NCI-H2081 treated with DMSO at 0.1 percent for 48 hours (cell line): ENCODE measurements at places on chromosomes 3 and 15.

DNA sequence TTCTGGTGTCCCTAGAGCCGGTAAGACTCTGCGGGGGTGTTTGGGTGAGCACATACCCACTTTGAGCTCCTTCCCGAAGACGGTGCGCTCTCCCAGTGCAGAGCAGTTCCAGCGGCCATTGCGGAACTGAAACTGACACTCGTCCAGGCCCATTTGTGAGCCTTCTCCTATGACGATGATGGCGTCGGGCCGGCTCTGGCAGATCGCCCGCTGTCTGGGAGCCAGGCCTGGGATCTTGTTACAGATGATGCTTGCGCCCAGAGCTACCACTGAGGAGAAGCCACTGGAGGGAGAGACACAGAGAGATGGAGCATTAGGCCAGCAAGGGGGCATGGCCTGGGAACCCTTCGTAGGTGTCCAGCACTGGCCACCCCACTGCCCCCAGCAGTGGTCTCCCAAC is 5.0 kb downstream of the WNT7A start:
- DNase-seq: no peak

DNA sequence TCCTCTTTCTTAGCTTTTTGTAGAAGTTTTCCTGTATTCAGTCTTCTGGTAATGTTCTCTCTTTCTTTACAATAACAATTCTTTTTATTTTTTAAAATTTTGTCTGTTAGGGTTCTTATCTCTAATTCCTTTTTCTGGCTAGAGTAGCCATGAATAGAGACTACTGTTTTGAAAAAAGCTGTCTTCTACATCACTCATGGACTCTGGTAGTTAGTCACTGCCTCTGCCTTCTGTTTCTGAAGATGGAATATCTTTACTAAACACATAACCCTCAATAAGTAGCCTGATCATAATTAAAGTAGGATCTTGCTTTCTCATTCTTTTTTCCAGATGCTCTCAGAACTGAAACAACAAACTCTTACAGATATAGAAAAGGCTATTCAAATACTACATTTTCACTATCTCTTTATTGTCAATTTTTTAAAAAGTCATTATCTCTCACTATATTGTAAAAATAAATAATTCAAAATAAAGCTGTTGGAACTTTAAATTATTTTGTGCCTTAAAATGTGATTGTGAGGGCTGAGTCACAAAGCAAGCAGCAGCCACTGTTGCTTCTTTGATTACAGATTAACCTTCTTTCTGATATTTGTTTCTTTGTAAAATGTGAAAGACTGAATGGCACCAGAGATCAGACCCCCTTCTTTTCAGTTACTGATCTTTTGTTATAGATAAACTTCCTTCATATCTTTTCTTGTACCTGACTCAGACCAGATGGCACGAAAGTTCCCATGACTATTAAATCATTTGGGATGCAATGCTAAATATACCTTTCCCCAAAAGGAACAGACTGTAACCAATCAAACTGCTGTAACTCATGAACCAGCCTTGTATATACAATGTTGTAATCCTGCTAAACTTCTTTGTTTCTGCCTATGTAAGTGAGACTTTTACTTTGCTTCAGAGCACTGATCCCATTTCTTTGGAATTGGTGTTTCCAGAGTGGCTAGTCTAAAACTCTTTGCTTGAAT is 1159.5 kb downstream of the IGSF11 start:
- no peak for DNase-seq

DNA sequence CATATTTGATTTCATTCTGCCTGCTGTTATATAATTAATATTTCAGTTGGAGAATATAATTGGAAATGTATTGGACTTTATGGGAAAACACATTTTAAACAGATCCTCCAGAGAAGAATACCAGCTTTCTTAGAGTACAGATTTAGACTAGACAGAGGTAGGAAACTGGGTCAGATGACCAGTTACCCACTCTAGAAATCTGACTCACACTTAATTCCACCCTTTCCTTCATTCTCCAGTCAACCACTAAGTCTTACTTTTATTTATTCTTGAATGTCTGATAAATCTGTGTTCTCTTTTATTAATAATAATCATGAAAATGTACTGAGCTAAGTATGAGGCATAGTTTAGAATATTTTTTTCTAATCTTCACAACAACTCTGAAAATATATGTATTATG is 110.7 kb downstream of the LRRC49 start:
- no peak for DNase-seq

DNA sequence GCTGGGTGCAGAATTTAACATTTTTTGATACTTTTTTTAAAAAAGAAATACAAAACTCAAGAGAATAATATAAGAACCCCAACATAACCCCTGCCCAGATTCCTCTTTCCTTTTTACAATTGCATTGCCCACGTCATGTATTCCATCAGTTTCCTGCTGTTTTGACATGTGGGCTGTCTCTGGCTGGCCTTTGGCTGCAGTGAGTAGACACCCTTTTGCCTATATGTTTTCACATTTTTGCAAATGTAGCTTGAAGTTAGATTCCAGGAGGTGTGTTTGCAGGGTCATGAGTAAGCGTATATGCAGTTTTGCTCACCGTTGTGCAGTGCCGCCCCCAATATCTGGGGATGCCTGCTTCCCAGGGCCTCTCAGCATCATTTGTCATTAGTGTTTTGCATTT is 28.0 kb upstream of the ATP10A start:
- no peak for DNase-seq

- DNase-seq: no peak
Measured at GRCh38 chr3:64063207-64063982, 40.1 kb upstream of the PSMD6 start.

DNA sequence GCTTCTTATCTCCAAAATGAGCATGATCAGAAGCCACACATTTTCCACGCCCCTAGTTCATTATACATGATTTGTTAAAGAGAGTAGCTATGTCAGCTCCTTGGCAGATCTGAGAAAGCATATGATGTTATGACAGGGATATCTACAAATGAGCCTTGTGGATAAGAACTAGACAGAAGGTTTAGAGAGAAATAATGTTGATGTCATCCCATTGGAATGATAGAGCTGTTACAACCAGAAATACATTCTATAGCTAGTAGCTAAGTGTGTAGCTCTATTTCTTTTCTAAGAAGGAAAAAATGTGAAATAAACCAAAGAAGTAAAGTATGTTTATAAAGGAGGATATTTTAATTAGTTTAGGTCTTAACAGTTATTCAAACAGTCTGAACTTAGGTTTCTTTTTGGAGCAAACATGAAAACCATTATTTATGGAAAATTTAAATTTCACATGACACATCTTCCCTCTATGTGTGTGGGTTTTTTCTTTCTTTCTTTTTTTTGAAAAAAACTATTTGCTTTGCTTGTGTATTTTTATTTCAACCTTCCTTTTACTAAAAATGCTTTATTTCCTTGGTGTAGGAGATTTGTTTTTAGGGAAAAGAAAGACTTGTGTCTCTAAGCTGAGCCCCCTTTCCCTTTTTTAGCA is 167.7 kb downstream of the GHSR start:
- DNase-seq: no peak

GRCh38 chr3:46848271-46849044 is 14.8 kb downstream of the MYL3 start:
- no peak for DNase-seq

- no peak for DNase-seq
Measured at GRCh38 chr3:149658744-149659497, 1.1 kb upstream of the WWTR1 start.

GRCh38 chr3:169868369-169868768 is 1.4 kb downstream of the LRRC31 start:
- no peak for DNase-seq

GRCh38 chr3:56591262-56591661 is 34.3 kb downstream of the CCDC66 start:
- no peak for DNase-seq

DNA sequence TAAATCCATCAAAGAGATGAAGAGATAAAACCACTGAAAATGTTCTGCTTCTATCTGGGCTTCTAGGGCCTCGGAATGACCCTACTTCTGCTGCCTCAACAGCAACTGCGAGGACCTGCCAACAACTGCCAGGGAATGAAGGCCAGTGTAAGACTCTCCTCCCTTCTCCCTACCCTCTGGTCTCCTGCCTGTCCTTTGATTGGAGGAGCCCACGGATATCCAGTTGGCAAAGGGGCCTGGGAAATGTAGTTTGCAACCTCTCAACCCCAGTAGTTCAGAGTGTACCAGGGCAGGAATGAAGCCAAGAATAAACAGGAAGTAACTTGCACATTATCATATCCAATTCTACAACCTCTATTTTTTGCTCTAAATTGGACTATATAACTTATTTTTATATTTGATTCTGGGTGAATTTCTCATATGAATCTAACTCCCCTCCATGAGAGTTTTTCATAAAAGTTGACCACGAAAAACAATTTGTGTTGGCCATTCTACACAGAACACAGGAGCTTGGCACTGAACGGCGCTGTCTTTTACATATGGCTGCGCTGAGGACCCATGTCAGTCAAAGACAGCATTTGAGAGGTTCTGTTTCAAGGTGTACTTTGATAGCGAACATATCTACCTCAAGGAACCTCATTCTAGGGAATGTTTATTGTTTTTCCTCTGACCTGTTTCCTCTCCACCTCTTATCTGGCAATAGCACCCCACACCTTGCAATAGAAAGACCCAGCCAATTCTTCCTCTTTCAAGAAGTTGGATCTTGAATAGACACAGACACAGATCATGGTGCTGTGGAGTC is 91.1 kb upstream of the RNF7 start:
- no peak for DNase-seq

- DNase-seq: no peak
Measured at GRCh38 chr15:98063315-98063714, 102.8 kb downstream of the ARRDC4 start.

GRCh38 chr3:105730801-105731354 is 137.9 kb downstream of the CBLB start:
- no peak for DNase-seq

DNA sequence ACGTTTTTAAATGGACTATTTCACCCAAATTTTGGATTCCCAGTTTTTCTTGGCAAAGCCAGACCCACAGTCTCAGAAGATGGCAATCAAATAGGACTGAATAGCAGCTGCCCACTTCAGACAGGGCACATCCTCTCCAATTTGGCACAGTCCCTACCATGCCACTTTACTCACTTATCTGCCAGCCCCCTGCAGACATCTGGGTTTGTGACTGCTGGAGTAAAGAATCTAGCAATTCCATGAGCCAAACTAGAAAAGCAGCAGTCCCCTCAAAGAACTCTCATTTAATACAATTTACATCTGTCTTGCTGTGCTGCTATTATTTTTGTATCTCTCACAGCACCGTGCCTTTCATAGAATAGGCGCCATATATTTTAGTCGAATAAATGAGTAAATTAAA is 16.0 kb upstream of the LRRN1 start:
- DNase-seq: no peak

- DNase-seq: no peak
Measured at GRCh38 chr3:133895208-133896001, at the start of gene RAB6B. Gene RAB6B (minus strand): TSS chr3:133895882. CDS start chr3:133895466, 416 bp downstream.

- DNase-seq: no peak
Measured at GRCh38 chr15:64045774-64046420, 388 bp downstream of the DAPK2 start.

GRCh38 chr3:15427182-15427880 is at the start of the genes EAF1 and METTL6:
Gene EAF1 (plus strand): TSS chr3:15427598. CDS start chr3:15427780, 182 bp downstream.
Gene METTL6 (minus strand): TSS chr3:15427544. CDS start chr3:15426511, 1,033 bp downstream.
- no peak for DNase-seq

- no peak for DNase-seq
Measured at GRCh38 chr15:43625106-43625505, 6.5 kb upstream of the STRC start.

- no peak for DNase-seq
Measured at GRCh38 chr3:194739498-194740284, 54.0 kb downstream of the FAM43A start.

DNA sequence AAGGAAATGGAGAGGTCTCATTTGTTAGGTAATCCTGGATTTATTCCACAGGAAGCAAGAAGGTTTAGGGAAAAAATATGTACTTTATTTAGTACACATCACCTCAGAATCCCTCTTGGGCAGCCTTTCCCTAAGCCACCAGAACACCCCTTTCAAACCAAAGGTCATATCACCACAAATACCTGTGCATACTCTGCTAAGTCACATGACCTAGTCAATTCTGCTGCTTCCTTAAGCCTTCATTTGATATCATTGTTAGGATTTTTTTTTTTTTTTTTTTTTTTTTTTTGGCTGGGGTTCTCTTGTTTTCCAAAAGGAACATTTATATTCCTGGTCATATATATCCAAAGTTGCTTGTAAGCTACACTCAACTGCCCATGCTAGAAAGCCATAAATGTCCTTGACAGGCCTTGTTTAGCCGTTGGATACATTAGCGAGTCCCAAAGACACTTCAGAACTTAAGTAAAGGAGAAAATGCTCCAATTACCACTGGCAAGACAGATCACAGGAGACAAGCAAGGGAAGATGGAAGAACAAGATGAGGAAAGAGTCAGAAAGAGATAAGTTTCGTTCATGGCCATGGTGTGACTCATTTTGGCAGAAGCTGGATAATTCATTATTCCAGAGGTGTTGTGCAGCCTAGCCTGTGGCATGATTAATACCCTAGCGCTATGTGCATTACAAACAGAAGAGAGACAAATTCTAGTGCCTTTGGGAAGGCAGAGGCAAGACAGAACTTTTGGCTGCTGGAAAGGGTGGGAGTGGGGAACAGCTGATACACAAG is 155.6 kb upstream of the SLC2A2 start:
- no peak for DNase-seq

DNA sequence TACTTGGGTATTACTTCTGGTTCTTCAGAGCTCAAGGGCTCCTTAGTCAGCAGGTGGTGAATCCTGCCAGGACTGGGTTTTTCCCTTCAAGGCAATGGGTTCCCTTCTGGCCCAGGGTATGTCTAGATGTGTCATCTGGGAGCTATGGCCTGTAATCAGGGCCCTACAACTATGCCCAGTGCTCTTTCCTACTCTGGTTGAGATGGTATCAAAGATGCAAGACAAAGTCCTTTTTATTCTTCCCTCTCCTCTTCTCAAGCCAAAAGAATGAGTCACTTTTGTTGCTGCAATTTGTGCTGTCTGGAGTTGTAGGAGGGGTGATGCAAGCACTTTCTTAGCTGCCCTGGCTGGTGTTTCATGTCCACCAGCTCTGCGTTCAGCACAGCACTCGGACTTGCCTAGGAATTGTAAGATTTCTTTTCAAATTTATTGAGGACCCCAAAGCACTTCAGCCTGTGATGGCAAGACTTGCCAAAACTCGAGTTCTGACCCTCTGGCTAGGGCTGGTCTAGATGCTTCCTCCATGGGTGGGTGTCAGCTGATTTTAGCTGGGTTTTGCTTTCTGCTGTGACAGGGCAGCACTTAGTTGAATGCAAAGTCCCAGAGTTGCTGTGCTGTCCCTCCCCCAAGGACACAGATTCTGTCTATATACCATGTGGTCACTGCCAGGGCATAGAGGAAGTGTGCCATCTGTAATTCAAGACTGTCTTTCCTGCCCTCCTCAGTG is 129.2 kb upstream of the CBLB start:
- DNase-seq: no peak

GRCh38 chr3:105880681-105881290 is 12.0 kb upstream of the CBLB start:
- no peak for DNase-seq

DNA sequence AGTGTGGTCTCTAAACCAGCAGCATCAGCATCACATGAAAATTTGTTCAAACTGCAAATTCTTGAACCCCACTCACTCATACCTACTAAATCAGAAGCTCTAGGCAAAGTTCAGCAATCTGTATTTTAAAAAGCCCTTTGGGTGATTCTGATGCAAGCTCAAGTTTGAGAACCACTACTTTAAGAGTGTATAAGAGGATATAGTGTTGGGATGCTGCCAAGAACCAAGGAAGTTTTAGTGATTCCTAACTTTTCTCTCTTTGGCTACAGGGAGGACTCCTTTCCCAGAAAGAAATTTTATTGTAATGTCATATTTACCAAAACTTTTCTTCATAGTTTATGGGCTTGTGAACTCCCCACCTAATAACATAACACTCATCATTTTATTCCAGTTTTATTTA is 422.2 kb downstream of the TBC1D5 start:
- no peak for DNase-seq

GRCh38 chr3:12994357-12994606 is 78.9 kb downstream of the IQSEC1 start:
- DNase-seq: no peak
